T-helper 2 cell (primary cell): ENCODE measurements at places on chromosomes 13 and 19.

DNA sequence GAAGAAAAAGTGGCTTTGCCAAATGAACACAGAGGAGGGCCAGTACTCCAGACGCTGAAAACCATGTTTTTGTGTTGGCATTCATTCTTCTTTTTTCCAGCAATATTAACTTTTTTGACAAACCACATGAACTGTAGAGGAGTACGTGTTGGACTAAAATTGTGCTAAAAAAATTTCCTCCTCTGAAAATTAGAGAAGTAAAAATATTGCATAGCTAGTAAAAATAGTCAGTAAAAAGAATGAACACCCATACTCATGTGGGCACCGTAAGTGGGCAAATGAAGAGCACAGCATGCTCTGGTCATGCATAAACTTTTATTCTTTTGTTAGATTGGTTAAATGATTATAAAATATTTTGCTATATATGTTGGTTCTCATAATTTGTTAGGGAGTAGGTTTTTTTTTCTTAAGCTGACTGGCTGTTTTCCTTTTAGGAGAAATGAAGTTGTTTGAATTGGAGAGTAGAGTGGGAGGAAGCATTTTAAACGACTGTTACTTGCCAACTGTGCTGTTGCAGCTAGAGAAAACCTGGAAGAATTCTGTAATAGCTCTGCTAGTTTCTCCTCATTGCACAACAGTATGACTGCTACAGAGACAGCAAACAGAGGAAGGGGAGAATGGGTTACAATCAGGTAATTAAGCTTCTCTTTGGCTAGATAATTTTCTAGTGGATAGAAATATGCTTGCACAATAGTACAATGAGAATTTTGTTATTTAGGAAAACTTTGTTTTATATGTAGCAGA is 222.4 kb downstream of the KCTD12 start:
- DNase-seq, result no peak

DNA sequence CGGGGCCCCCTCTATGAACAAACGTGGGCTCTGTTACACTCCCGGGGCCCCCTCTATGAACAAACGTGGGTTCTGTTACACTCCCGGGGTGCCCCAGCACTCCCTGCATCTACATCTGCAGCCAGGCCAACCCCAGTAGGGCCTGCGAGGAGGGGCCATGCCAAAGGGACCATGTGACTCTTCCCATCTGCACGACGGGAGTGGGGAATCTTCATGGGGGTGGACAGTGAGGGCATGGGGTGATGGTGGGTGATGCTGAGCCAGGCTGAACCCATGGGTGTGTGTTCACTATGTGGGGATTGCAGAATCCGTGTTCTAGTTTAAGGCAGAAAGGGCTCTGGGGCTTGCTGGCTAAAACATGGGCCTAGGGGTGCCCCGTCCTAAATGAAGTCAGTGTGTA is 69.9 kb upstream of the ARHGEF7 start:
- no peak for DNase-seq

- no peak for DNase-seq
Measured at GRCh38 chr19:21101521-21102242, 19.7 kb downstream of the ZNF714 start.

DNA sequence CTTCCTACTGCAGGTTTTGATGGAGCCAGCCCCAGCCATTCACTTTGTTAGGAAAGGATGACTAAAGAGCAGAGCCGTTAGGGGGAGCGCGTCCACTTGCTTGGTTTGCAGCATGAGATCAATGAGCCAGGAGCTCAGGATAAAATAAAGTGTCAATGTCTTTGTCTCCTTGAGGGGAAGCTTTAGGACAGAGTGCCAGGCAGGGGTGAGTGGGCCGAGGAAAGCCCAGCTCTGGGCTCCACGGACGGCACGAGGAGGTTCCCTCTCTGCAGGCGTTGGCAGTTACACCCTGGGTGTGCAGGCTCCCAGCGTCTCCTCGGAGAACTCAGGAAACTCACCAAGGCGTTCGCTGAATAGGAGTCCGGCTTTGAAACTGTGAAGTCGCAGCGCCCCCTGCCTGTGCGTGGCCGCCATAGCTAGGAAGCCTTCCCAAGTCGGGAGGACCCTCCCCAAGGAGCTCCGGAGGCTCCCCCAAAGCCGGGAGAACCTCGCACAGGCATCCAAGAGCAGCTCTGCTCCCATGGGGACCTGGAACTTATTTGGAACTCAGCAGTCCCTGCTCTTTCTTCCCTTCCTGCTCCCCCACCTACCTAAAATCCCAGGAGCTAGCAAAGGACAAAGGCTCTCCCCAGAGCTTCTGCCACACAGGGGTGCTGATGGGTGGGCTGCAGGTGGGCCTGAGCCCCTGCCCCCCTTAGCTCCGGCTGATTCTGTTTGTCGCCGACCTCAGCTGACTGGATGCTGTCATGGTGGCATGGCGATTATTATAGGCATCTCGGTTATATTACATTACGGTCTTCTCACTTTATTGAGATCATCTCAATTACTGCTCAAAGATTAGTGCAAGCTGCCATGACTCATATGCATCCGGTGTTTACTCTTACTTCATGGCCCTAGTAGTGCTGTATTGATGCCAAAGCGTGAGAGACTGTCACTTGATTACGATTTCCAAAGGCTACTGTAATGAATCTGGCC is 34.4 kb downstream of the GSX1 start:
- DNase-seq, result peak; percentile 34

DNA sequence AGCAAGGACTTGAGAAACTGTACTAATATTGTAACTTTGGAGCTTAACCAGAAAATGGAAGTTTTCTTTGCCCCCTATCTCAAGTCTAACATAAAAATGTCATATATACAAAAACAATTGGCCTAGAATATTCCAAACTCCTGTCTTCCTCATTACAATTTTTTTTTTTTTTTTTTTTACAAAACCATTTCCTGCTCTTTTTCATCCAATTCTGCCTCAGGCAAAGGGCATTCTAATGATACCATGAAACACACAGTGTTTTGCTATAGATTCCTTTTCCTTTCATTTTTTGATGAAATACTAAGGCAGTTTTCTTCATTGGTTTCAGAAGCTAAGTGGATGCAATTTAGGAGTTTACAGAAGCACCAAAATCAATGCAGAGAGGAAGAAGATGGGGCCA is 119.7 kb downstream of the LHFPL6 start:
- DNase-seq, result no peak

GRCh38 chr19:18257503-18258470 is 16.5 kb downstream of the IQCN start:
- DNase-seq, result no peak
